ENCODE measurements at places on chromosomes 12 and 14.

- no peak for DNase-seq
These were observed 175.3 kb downstream of the PLCZ1 start for GRCh38 chr12:18562531-18562930.

- DNase-seq: peak; percentile 69
These were observed 159.2 kb downstream of the PAWR start for GRCh38 chr12:79531518-79531917.

GRCh38 chr12:61765926-61766325, 494.3 kb upstream of the USP15 start:
- DNase-seq: no peak

- peak; percentile 12 for DNase-seq
These were observed 191.6 kb downstream of the DUSP6 start for GRCh38 chr12:89160716-89161123.

DNA sequence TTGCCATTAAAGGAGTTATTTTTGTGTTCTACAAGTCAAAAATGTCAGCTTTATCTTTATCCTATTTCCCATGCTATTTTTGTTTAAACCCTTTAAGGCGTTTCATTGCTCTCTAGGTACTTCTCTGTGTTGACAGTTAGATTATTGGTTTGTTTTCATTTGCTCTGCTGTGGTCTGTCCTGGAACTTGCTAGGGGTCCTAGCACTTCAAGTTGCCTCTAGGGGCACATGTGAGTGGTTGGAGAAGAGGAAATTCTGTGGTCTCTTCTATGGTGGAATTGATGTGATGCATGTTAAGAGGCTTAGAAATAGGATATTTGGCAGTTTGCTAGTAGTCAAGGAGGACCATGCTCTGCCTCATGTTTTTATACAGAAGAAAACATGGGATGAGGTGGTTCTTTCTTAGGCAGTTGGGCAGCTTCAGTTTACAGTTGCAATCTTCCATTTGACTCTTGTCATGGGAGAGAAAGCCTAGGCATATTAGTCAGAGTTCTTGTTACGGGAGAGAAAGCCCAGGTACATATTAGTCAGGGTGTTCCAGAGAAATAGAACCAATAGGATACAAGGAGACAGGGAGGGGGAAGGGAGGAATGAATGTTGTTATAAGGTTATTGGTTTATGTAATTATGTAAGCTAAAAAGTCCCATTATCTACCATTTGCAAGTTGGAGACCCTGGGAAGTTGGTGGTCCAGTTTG, 14.4 kb downstream of the TTLL5 start:
- DNase-seq: no peak

DNA sequence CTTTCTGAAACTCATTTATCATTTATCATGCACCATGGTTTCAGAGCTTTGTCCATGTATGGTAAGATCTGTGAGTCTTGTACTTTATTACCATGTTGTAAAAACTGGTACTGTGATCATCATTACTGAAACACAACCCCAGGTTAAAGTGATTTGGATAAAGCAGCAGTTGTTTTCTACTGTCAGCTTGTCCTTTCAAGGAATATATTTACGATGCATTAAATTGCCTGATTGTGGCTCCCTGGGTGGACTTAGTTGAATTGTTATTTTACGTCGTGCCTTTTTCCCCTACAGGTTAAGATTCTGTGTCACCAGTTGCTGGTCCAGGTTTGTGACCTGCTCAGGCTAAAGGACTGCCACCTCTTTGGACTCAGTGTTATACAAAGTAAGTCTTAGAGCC, 46.1 kb downstream of the FRMD6 start:
- DNase-seq: no peak

DNA sequence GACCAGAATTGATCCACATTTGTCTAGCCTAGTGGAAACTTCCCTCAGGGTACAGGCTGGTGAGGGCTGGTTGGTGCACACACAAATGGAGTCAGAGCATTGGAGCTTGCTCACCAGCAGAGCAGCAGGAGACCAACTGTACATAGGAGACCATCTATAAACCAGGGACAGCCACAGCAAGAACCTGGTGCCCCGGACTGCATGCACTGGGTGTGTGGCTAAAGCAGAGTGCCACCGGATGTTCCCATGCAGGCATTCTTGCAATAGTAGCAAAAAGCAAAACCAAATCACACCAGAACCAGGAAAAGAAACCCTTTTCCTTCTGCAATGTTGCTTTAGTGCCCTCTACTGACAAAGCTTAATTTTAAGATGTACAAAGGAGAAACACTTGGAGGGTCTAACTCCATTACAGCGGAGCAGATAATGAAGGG, 136.4 kb downstream of the MDGA2 start:
- DNase-seq: peak; percentile 61

DNA sequence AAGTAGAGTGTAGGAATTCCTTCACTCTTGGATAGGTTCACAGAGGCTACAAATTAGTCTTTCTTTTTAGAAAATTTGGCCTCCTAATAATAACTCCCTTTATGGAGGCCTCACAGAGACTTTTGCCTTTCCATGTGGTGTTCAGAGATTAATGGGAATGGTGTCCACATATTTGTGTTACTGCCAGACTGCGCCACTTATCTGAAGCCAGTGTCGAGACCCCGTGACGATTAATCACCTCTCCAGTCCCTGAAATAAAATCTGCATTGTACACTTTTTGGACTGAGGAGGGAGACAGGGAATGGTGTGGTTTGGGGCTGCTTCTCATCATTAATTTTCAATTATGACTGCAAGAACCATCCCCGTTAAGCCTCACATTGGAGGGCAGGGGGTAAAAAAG, 980.5 kb downstream of the FLRT2 start:
- DNase-seq: no peak

GRCh38 chr12:11755302-11755930, 105.9 kb downstream of the ETV6 start:
- no peak for DNase-seq

GRCh38 chr12:65800937-65801336, 23.3 kb upstream of the HMGA2 start:
- no peak for DNase-seq

DNA sequence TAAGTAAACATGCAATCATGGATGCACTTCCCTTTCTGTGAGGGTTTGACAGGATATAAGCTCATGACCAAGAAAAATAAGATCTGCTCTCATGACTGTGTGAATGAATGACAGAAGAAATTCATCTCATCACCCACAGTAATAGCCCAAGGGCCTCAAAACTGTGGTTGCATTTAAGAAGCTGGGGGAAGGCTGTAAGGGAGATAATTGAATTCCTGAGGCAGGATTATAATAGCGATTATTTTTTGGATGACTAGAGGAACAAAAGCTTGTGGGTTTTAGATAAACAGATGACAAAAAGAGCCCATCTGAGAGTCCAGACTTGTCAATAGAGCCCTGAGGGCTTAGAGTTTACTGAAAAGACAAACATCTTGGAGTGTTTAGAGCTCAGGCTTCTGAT, 161.2 kb downstream of the NTF3 start:
- DNase-seq: no peak

- peak; percentile 36 for DNase-seq
These were observed 73.7 kb downstream of the DCAF5 start for GRCh38 chr14:69079188-69079742.

DNA sequence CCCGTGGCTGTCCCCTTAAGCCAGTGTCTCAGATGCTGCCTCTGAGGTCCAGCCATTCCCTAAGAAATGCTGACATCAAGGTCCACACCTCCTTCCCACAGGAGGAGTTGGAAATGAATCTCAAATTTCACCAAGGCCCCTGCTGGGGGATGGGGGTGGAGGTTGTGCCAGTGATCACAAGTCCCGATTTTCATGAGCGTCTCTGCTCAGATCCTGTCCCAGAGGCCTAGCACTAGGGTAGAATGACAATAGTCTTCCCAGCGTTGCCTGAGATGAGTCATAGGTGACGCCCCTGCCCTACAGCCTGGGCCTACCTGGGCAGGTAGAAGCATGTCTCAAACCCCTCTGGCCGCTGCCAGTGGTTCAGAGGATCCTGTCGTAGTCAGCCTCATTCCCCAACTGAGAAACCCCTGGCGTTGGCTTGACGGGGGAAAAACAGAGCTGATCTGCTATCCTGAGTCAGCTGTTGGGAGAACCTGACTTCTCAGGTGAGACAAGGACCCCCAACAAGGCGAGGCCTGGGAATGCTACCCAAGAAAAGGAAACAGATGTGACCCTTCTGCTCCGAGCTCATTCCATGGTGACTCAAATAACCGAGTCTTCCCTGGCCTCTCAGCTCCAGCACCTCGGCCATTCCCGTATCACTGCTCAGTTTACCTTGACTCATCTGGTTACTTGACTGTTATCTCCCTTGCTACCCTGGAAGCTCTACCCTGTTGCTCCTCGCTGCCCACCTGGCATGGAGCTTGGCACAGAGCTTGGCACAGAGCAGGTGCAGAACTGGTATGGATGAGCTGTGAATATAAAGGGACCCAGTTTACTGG, 21.8 kb upstream of the SPPL3 start:
- peak; percentile 54 for DNase-seq

- no peak for DNase-seq
These were observed 8.8 kb downstream of the VRK1 start for GRCh38 chr14:96805956-96806355.

GRCh38 chr14:90698379-90698869, 117.8 kb downstream of the TTC7B start:
- DNase-seq: peak; percentile 84

DNA sequence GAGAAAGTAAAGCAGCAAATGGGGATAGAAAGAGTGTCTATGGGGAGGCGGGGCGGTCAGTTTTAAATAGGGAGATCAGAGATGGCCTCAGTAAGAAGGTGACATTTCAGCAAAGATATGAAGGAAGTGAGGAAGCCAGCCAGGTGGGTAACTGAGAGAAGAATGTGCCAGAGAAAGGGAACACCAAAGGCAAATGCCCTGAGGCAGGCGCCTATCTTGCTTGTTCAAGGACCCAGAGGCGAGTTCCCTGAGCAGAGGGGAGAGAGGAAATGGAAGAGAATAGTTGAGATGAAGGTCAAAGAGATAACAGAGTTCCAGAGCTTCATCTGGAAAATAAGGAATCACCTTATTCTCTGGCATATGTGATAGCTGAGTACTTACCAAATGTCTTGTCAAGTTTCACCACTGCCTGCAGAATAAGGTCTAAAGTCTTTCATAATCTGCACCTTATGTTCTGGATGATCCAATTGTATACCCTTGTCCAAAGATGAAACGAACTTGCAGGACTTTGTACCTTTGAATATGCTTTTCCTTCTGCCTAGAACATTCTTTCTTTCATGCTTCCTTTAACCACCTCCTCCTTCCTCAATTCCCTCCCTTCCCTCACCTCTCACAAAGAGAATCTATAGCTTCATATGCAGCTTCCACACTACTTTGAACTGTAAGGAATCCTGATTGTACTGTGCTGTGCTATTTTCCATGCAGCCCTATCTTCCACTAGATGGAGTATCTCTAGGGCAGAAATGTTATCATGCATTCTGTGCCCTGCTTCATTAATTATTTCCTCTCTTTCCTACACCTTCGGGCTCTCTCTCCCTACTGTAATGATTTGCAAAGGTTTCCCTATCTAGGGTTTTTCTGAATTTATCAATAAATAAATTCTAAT, 38.5 kb downstream of the GNPTAB start:
- DNase-seq: peak; percentile 8

- peak; percentile 81 for DNase-seq
These were observed 920 bp downstream of the CDK17 start for GRCh38 chr12:96399120-96399918.

GRCh38 chr14:75283833-75284563, 5.4 kb downstream of the FOS start:
- peak; percentile 67 for DNase-seq

GRCh38 chr14:33271891-33272290, 333.2 kb downstream of the NPAS3 start:
- DNase-seq: no peak

DNA sequence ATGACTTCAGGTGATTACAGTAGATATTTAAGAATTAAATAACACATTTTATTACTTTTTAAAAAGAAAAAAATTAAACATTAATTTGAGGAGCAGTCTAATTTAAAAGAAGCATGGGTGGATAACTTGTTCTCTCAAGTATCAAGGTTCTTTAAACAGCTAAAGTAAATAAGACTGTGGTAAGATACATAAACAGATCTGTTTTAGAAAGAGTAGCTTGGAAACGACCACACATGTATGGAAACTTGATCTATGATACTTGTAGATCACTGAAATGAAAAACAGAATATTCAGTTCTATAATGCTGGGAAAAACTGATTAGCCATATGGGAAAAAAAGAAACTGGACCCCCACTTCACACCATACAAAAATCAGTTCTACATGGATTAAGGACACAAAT, 36.0 kb downstream of the TC2N start:
- DNase-seq: peak; percentile 50

GRCh38 chr14:103594265-103594664, 31.5 kb downstream of the COA8 start:
- peak; percentile 19 for DNase-seq

- DNase-seq: no peak
These were observed 541.6 kb downstream of the TMEM121 start for GRCh38 chr14:106067935-106068334.

- peak; percentile 83 for DNase-seq
These were observed 25.7 kb downstream of the RAB21 start for GRCh38 chr12:71780237-71780822.

- no peak for DNase-seq
These were observed 147.4 kb downstream of the SLC38A4 start for GRCh38 chr12:46678426-46678825.

DNA sequence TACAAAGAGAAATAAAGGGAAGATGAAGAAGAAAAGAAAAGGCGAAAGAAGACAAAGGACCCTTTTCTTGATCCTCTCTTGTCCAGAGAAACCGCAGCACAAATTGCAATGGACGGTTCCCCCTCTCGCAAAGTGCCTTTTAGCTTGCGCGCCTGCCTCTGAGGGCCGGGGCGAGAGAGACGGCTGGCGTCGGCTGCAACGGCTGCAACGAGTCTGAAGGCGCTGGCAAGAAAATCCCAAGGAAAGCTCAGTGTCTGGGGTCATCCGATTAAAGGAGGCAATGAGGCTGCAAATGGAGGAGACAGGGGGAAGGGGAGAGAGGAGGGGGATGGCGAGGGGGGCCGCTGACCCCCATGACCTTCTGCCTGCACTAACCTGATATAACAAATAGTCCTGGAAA, 671.5 kb downstream of the MED13L start:
- DNase-seq: no peak

GRCh38 chr12:94740601-94741362, 90.4 kb upstream of the TMCC3 start:
- no peak for DNase-seq

Data from DMS53 (cell line).